ENCODE measurements at places on chromosomes 2 and 18.

DNA sequence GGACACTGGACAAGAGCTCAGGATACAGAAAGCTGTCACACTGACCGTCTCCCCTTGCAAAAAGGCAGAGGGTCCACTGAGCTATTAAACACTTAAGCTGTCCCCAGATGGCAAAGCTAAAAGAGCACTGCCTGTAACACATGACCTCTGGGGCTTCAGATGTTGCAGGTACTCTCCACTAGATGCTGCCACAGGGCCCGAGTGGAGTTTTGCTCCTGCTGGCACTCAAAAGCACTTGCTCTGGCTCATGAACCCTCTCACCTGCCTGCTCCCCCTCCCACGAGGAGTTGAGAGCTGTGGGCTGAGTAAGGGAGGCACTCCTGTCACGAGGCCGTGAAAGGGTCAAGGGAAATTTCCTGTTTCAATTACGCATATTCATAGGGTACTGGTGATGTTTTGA, 227.9 kb downstream of the PRKCE start:
- no peak for DNase-seq

DNA sequence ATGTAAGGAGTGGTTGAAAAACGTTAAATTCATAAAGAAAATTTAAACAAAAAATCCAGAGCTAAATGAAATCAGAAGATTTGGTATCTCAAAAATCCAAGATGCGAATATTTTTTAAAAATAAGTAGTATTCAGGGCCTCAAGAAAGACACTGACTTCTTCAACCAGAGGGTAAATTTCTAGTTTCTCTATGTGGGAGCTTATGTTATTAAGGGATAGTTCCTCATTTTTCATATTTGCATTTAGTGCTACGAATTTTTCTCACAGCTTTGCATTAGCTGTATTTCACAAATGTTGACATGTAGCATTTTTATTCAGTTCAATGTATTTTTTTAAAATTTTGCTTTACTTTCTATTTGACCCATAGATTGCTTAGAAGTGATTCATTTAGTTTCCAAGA, 454.7 kb downstream of the CBLN2 start:
- no peak for DNase-seq

DNA sequence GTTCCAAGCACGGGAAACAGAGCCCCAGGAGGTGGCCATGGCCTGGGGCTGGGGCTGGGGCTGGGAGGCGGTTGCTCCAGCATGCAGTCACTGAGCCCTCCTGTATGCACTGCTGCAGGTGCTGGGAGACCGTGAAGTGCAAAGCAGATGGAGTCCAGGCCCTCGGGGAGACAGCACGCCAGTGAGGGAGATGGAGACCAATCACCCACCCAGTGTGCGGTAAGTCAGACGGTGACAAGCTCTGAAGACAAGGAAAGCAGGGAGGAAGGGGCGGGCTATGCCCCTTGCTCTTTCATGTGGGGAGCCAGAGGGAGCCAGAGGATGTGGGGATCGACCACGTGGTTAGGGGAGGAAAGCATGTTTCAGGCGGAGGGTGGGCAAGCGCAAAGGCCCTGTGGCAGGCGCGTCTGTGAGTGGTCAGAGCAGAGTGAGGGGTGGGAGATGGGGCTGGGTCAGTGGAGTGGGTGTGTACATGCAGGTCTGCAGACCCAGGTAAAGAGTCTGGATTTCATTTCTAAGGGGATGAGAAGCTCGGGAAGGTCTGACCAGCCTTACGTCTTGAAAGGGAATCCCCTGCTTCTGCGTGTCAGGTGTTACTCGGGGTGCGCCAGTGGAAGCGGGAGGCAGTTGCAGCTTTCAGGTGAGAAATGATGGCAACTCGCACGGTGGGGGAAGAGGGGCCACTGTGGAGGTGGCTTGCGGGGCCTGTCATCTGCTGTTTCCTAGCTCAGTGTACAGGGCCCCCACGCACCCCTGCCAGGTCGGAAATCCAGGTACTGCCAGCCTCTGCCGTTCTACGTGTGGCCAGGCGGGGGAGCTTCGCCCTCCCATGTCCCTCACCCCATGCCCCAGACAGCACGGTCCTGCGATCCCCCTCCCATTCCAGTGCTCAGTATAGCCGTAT, 19.4 kb downstream of the RRM2 start:
- peak; percentile 49 for DNase-seq

DNA sequence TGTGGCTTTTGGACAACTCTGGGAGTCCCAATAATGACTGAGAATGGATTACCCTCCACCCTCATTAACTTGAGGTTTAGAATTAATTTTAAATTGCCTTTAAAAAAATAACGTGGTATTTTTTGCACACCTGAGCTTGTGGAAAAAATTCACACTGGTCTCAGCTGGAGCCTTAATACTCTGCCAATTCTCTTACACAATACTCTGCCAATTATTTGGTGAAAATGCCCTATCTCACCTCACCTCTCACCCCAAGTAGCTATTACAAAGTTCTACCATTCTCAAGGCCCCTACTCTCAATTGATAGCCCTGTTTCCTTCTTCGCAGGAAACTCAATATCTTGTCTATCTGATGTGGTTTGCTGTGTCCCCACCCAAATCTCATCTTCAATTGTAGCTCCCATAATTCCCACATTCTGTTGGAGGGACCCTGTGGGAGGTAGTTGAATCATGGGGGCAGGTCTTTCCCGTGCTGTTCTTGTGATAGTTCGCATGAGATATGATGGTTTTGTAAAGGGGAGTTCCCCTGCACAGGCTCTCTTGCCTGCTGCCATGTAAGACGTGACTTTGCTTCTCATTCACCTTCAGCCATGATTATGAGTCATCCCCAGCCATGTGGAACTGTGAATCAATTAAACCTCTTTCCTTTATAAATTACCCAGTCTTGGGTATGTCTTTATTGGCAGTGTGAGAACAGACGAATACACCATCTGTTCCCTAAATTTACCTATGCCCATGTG, 27.4 kb upstream of the C2orf69 start:
- no peak for DNase-seq

GRCh38 chr18:13471198-13471845, 252.8 kb downstream of the LDLRAD4 start:
- no peak for DNase-seq

GRCh38 chr2:223925106-223925505, 20.0 kb downstream of the WDFY1 start:
- DNase-seq, result no peak

GRCh38 chr18:63083555-63083954, 236.0 kb downstream of the BCL2 start:
- no peak for DNase-seq

DNA sequence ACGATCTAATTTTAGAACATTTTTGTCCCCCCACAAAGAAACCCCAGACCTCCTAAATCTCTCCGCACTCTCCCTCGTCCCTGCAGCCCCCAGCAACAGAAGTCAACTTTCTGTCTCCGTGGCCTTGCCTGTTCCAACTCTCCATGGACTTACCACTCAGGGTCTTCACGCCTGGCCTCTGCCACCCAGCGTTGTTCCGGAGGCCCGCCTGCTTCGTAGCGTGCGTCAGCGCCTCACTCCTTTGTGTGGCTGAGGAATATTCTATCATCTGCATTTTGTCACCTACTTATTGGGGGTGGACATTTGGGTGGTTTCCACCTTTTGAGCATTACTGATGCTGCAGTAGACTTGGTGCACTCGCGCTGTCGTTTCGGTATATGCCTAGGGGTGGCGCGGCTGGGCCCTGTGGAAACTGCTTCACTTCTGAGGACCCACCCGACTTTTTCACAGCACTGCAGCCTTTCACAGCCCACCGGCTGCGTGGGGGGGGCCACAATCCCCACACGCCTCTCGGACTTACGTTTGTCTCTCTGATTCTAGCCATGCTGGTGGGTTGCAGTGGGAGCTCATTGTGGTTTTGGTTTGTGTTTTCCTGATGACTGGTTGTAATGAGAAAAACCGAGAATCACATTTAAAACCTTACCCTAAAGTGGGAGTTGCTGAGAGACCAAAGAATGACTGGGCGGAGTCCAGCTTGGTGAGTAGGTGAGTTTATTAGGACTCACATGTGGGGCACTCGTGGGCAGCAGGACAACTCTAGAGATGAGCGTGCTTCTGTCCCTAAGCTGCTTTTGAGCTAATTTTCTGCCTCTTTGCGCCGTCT, 1.4 kb upstream of the HSBP1L1 start:
- peak; percentile 57 for DNase-seq

DNA sequence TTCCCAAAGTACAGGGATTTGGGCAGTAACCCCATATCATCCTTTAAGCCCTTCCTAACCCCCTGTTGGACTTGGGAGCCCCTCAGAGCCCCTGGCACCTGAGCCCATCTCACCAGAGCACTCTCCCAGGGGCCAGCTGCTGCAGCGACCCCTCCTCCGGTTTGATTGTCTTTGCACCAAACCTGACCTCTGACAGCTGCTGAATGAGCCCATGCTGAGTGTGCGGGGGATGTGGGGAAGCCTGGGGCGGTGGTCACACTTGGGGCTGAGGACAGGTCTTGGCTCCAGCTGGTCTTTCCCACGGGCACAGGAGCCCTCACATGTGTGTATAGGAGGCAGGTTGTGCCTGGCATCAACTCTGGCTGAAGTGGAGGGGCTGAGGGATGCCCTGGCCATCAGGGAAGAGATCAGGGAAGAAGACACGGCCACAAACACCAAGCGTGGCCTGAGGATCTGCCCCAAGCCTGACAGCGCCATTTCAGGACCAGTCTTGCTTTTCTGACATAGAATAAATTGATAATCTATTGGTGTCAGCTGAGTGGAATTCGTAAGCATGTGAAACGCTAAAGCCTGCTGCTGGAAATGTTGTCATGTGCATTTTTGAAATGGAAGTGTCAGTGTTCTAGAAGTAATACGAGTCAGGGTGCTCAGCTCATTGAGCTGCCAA, 102.4 kb downstream of the ACKR3 start:
- DNase-seq, result no peak

DNA sequence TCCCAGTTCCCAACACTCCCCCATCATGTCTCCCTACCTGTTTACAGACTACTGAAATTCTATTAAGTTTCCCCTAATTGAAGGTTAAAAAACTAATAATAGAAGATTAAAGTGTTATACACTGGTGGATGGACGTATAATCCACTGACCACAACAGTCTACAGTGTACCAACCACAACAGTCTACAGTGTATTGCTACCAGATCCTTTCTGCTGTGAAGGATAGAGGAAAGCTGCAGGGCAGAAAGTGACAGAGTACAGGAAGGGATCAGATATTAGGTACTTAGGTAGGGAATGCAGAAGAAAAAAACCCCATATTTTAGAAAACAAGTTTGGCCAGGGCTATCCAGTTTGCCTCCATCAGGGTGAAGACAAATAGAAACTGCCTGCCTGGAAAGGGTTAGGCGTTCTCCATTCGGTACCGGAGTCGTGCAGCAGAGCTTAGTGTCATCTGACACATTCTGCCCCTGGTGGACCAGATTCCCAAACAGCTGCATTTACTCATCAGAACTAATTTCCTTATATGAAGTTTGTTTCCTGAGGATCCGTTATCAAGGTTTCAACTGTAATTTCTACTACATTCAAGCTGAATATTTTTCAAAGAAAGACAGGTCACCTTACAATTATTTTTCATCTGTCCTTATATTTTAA, 49.9 kb downstream of the KLF7 start:
- no peak for DNase-seq

Data from central memory CD4-positive, alpha-beta T cell (primary cell).